ENCODE measurements at places on chromosomes 7 and 10.

- no peak for DNase-seq
Measured at GRCh38 chr7:117775801-117776200, 97.4 kb downstream of the CTTNBP2 start.

- DNase-seq = no peak
Measured at GRCh38 chr10:26969145-26969926, 108.6 kb upstream of the ABI1 start.

DNA sequence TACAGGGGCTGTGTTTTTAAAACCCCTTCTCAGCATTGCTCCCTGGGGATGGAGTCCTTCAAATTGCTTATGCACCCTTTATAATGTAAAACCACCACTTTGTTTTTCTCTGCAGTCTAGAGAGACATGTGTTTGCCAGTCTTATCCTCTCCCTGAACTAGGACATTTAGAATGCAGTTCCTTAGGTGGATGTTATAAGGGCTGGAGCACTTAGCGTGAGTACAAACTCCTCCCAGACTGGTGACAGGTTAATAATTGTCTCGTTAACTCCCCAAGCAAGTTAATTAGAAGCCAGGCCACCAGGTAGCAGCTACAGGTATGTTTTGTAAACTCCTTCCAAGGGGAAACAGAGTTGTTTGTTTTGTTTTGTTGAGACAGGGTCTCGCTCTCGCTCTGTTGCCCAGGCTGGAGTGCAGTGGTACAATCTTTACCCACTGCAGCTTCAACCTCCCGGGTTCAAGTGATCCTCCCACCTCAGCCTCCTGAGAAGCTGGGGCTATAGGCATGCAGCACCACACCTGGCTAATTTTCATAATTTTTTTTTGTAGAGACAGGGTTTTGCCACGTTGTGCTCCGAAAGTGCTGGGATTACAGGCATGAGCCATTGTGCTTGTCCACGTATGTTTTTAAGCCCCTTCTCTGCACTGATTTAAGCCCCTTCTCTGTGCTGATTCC, 100.2 kb downstream of the FAM107B start:
- DNase-seq = no peak

DNA sequence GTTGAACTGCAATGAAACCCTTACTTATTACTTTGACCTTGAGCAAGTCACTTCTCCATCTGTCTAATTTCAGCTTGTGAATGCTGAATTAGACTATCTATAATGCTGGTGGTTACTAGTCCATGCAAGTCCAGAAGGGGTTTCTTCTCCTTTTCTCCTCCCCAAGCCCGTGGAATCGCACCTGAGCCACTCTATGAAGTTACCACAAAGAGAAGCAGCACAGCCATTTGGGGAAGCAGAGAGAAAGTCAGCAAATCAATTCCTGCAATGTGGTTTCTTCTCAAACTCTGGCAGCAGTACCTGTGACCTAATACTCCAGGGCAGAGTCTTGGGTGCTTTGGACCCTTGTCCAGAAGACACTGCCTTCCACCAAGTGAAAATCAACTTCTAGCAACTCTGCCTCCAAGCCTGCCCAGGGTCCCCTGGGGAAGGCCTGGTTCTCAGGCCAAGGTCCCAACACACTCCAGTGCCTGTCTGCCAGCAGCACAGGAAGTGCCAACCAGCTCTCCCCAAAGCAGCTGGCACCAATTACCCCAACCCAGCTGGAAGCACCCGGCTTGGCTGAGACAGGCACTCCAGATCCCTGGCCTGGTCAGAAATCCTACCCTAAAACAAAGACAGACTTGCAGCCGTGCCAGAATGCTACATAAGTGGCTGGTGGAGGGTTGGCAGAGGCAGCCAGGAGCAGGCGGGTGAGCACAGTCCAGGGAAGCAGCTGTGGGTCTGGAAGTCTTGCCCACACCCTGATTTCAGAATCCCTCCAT, 200.3 kb downstream of the LSM5 start:
- no peak for DNase-seq

DNA sequence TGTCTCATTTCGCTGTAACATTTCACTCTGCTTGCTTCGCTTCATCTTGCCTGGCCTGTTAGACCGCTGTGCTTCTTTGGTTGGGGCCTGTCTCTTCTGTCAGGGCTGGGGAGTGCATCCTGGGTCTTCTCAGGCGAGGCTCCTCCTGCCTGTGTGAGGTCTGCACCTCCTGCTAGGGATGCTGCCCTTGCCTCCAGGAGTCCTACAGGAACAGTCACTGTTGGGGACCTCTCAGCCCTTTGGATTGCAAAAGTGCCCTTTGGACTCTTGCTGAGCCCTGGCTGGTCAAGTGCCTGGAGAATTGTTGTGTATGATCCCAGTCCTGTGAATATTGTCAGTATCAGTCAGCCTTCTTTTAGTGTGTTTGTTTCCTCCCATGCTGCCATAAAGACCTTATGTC, 84.1 kb downstream of the MDFIC start:
- DNase-seq = no peak

Data from stimulated activated CD8-positive, alpha-beta memory T cell treated with anti-CD3 and anti-CD28 coated beads, Interleukin-7, amount 100 ng/mL, for 1 hour (primary cell).